Transverse colon (tissue), 4 donors: ENCODE measurements at places on chromosomes 11 and 22.
A peak's percentile ranks its signal among the peaks of the same experiment; 100 is the strongest.

- H3K4me1 ChIP-seq = peaks cover 47% of the 10 kb centered on the region
- H3K36me3 ChIP-seq = no peaks in the 10 kb centered on the region
- H3K27me3 ChIP-seq = no peaks in the 10 kb centered on the region
Measured at GRCh38 chr11:692824-693414, 2.1 kb downstream of the DEAF1 start.

DNA sequence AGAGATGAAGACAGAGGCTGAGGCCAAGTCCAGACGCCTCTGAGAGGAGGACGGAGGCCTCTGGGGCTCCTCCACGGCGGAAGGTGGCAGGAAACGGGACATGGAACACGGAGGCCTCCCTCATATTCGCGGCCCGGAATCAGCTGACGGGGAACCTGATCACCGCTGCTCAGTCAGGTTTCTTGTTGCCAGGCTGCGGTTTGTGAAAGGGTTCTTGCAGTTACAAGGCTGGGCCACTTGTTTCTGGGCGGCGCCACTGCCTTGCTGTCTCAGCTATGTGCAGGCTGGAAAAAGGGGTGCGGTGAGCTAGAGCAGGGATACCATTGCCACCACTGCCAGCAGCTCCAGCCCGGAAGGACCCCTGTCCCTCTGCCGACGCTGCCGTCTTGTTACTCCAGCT is 10.0 kb upstream of the MMP1 start:
- no peak overlapping the region for H3K4me3 ChIP-seq
- H3K36me3 ChIP-seq = no peaks in the 10 kb centered on the region
- H3K27me3 ChIP-seq = no peaks in the 10 kb centered on the region
- no peaks in the 10 kb centered on the region for H3K4me1 ChIP-seq
- H3K27ac ChIP-seq = no peak overlapping the region

- no peak for DNase-seq
- peak overlapping the region; percentile 100 for H3K27ac ChIP-seq
- peaks cover 33% of the 10 kb centered on the region for H3K4me1 ChIP-seq
- peak overlapping the region; percentile 91 for H3K4me3 ChIP-seq
Measured at GRCh38 chr11:65501186-65501471, 2.3 kb downstream of the MALAT1 start.

GRCh38 chr11:72294616-72295395 is 50.8 kb upstream of the PHOX2A start:
- no peak for DNase-seq
- H3K27me3 ChIP-seq = no peaks in the 10 kb centered on the region
- H3K36me3 ChIP-seq = no peaks in the 10 kb centered on the region
- H3K4me3 ChIP-seq = no peak overlapping the region
- H3K4me1 ChIP-seq = no peaks in the 10 kb centered on the region
- H3K27ac ChIP-seq = no peak overlapping the region

- H3K36me3 ChIP-seq = peaks cover 42% of the 10 kb centered on the region
- H3K27ac ChIP-seq = no peak overlapping the region
- no peak for DNase-seq
- no peaks in the 10 kb centered on the region for H3K27me3 ChIP-seq
Measured at GRCh38 chr11:108135845-108136544, 14.6 kb downstream of the ACAT1 start.
